Stimulated activated CD8-positive, alpha-beta memory T cell treated with anti-CD3 and anti-CD28 coated beads, Interleukin-4, amount 100 ng/mL, for 24 hours (primary cell): ENCODE measurements at places on chromosomes 3 and 15.

- no peak for DNase-seq
Measured at GRCh38 chr3:183438735-183439134, 10.3 kb upstream of the MCF2L2 start.

DNA sequence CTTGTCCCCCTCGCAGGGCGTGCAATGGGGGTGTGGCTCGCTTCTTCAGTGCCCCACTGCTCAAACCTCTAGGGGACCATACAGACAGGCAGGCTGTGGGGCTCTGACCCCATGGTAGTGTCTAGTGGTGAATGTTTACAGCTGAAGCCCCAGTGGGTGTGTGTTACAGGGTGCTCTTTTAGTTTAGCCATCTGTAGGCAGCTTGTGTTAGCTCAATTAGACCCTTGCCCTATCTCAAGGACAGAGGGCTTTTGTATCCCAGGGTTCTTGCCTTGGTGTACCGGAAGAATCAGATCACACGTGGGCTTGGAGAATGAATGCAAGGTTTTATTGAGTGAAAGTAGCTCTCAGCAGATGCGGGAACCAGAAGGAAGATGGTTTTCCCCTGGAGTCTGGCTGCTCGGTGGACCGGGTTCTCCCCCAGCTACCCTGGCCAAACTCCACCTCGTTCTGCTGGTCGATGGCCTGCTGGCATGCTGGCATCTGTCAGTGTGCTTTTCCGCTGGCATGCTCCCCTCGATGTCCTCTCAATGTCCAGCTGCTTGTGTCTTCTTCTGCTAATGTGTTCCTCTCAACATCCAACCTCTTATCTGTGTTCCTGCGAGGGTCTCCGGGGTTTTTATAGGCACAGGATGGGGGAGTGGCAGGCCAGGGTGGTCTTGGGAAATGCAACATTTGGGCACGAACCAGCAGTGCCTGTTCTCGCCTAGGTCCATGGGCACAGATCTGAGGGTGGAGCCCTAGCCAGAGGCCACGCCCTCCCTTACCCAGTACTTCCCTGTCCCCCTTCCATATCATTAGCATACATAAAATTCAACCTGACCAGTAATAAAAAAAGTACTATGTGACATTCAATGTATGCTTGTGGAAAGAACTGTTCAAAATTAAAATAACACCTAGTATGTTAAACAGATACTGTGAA, 6.6 kb downstream of the SPCS1 start:
- no peak for DNase-seq

- DNase-seq = no peak
Measured at GRCh38 chr3:197365586-197365985, 67.2 kb upstream of the DLG1 start.

DNA sequence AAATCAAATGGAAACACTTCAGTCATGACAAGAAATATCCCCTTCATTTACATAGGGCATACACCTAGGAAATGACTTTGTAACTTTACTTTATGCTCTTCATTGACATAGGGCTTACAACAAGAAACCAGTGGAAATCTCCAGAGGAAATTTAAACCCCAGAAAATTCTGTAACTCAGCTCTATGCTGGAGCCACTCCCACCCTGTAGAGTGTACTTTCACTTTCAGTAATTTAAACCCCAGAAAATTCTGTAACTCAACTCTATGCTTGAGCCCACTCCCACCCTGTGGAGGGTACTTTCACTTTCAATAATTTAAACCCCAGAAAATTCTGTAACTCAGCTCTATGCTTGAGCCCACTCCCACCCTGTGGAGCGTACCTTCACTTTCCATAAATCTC, 987.1 kb upstream of the CADM2 start:
- no peak for DNase-seq

DNA sequence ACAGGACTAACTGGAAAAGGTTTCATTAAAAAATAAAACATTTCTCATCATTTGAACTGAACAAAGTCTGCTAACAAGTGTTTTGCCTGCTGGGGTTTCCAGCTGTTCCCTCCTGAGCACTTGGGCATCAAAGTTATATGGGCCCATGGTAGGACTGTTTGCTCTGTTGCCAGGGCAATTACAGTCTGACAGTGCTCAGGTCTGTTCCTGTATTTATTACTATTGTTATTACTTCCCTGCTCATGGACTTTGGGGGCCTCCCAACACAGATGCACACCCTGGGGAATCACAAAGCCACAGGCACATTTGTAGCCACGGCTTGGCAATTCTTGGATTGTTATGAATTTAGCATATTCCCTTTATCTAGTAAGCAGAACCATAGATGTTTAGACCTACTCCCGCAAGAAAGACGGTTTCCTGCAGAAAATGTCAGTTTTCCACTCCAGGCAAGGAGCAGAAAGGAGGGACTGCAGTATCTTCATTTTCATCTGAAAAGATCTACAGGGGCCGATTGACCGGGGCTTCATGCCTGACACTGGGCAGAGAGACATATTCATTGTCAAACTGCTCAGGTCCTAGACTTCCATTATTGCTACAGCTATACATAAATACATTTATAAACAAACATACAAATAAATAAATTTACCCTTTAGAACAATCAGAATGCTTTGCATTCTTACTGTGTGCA, 580.2 kb downstream of the AGBL1 start:
- DNase-seq = no peak

DNA sequence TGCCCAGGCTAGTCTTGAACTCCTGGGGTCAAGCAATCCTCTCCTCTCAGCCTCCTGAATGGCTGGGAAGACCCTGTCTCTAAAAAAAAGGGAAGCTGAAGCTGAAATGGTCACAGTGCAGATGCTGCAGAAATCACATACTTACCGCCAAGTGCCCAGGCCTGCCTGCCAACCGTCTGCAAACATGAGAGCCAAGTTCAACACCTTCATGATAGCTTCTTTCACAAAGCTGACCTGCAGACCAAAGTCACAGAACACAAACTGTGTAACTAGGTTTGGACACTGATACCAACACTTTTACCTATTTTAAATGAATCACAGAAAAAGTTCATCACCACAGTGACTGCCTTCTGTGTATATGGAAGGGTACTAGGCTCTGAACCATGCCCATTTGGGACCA, 22.8 kb upstream of the CYFIP1 start:
- DNase-seq = no peak

DNA sequence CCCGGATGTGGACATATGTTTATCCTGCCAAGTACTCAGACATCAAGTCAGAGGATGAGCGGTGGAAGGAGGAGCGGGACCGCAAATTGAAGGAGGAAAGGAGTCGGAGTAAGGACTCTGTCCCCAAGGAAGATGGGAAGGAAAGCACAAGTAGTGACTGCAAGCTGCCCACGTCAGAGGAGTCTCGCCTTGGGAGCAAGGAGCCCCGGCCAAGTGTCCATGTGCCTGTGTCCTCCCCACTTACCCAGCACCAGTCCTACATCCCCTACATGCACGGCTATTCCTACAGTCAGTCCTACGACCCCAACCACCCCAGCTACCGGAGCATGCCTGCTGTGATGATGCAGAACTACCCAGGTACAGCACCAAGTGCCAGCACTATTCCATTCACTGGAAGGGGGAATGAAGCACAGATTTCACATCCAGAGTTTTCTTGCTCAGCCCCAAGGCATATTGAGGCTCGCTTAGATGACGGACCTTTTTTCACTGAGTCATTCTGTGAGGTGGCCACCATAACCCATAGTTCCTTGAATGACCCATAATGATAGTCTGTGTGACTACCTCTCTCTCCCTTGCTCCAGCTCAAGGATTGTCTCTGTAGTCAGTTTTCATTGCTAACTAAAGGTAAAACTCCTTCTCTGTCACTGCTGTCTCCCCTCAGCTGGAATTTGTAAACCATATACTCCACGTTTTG, 97.1 kb downstream of the RBPMS2 start:
- DNase-seq = no peak

- no peak for DNase-seq
Measured at GRCh38 chr15:35783203-35783602, 237.2 kb upstream of the DPH6 start.

GRCh38 chr3:127217596-127218453, 24.9 kb downstream of the PRR23E start:
- no peak for DNase-seq

DNA sequence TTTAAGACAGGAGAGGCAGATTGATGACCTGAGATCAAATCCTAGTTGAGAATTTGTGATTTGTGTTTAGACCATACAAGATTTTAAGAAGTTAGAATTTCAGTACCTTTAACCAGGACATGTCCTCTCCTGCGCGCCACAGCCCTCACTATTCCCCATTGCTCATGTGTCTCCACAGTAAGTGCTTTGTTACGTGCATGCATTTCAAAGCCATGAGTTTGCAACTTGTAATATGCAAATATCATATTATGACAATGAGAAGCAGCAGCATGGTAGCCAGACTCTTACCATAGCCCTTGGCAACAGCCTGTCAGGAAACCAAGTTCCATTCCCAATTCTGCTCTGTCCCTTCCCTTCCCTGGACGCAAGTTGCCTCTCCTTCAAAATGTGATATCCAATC, 73.3 kb upstream of the ATP13A5 start:
- no peak for DNase-seq

GRCh38 chr3:187269486-187269885, 22.1 kb downstream of the MASP1 start:
- no peak for DNase-seq

DNA sequence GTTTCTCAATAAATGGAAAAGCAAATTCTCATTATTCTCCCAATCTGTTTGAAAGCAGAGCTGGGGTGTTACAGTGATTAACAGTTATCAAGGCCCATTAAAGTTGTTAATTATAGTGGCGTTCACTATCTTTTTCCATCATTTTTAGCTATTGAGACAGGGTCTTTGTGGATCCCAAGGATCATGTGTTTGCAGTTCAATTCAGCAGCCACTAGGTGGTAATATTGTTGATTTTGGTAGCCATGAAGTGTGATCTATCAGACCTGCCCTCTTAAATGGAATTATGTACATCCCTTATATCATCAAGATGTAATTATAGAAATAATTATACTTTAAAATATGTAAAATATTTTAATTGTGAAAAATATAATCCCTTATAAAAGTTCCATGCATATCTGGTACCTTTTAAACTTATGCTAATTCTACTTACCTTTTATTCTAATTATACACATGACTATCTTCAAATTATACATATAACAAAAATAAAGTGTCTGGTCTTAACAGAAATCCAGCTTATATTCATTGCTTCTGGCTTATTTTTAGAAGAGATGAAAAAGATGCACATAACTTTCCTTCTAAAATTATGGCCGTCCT, 126.4 kb downstream of the GREM1 start:
- no peak for DNase-seq

DNA sequence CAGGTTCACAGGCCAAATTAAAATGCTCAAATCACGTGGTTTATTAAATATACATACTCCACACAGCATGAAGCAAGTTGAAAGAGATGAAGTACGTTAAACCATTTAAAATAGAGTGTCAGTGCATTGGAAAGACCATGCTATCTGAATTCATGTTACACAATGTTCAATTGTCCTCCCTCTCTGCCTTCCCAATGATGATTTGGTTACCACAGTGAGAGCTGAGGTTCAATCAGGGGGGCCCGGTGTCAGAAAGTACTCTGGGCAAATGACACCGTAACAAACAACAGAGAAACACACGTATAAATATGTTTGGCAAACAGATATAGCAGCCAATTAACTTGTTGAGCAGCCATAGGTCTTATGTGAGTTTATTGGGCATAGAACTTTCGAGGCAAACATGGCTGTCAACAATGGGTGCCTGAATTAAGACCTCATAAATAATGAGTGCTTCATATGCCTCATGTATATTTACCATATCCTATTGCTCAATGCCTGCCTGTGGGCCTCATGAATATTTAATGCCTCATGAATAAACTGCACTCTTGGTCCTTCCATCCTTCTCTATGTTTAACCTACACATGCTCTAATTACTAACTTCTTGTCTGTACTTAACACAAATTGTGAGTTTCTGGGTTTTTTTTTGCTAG, 641.5 kb downstream of the PLOD2 start:
- DNase-seq = no peak

GRCh38 chr3:59411694-59412093, 361.9 kb upstream of the CFAP20DC start:
- no peak for DNase-seq

GRCh38 chr15:22735781-22736180, 50.7 kb upstream of the NIPA1 start:
- no peak for DNase-seq

- DNase-seq = no peak
Measured at GRCh38 chr3:143123353-143123984, 3.9 kb downstream of the CHST2 start.

DNA sequence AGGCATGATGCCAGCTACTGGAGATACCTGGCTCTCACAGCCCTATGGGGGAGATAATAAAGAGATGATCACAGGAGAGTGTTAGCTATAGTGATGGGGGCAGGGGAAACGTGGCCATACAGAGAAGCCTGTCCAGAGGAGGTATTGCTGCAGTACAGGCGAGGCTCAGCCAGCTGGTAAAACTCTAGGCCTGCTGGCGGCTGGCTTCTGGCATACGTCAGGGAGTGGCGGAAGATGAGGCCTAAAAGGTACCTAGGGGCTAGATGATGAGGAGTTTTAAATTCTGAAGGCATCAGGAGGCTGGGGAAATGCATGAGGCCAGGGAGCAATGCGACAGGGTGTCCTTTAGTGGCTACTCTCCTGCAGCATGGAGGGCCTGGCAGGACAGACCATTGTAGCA, 110.7 kb downstream of the EEFSEC start:
- DNase-seq = no peak

- no peak for DNase-seq
Measured at GRCh38 chr3:55085231-55085630, 157.4 kb upstream of the LRTM1 start.

DNA sequence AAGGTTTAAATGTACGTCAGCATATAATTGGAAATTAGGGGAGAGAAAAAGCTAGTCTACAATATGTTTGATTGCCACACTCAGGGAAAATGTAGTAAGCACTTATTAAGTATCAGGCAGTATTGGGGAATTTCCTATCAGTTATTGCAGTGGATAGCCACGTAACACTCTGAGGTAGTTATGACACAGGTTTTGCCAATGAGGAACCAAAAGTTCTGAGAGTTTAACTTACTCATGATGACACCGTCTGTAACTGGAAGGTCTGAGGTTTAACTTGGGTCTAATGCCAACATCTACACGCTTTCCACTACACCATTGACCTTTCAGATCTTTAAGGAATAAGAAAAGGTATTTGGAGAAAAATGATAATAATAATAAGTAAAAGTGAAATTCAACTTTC, 89.5 kb downstream of the ZMAT3 start:
- DNase-seq = no peak

GRCh38 chr3:7547826-7548225, 686.9 kb downstream of the GRM7 start:
- no peak for DNase-seq

DNA sequence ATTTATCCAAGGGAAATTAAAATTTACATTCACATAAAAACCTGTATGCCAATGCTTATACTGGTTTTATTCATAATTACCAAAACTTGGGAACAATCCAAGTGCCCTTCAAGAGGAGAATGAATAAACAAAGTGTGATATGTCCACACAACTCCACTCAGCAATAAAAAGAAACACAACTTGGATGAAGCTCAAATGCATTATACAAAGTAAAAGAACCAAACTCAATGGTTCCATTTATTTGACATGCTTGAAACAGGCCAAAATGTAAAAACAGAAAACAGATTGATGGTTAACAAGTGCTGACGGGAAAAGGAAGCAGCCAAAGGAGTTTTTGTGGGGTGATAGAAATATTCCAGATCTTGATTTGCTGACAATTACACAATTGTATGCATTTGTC, 23.5 kb downstream of the OCA2 start:
- no peak for DNase-seq
